CD4-positive, alpha-beta T cell treated with Interferon gamma for 1 hour (primary cell): ENCODE measurements at places on chromosomes 6 and 20.

- no peak for DNase-seq
Observed at GRCh38 chr20:36493801-36494114, 47.6 kb upstream of the MYL9 start.

DNA sequence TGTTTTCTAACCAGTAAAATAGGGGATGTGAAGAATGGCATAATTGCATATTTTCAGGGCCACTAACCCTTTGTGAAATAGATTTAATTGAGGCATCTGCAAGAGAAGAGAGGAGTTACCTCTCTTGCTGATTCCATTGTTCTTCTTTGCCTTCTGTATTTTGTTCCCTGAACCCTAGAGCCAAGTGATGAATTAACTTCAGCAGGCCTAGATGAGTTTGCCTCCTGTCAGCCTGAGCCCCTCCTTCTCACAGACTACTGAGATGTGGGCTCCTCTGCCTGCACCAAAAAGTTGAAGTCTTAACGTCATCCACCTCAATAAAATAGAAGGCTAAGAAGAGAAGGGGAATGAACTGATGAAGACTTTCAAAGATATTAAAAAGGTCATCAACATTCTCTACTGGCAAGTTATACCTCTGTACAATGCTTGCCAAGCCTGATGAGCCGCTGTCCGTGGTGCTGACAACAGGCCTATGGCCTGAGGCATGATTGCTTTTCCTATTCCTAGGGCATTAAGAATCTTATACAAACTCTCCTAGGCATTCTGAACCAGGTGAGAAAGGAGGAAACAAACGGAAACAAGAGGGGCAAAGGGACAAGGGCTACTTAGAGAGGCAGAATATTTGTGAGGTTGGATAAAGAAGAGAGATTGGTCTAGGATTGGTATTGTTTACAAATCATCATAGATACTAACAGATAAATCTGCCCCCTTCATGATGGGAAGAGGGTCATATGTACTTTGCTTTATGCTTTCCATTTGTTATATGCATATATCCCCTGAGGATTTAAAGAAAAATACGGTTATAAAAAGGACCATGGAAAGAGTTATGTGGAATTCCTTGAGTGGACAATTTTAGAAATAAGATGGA lies 46.8 kb downstream of the CD24 start:
- DNase-seq = no peak

DNA sequence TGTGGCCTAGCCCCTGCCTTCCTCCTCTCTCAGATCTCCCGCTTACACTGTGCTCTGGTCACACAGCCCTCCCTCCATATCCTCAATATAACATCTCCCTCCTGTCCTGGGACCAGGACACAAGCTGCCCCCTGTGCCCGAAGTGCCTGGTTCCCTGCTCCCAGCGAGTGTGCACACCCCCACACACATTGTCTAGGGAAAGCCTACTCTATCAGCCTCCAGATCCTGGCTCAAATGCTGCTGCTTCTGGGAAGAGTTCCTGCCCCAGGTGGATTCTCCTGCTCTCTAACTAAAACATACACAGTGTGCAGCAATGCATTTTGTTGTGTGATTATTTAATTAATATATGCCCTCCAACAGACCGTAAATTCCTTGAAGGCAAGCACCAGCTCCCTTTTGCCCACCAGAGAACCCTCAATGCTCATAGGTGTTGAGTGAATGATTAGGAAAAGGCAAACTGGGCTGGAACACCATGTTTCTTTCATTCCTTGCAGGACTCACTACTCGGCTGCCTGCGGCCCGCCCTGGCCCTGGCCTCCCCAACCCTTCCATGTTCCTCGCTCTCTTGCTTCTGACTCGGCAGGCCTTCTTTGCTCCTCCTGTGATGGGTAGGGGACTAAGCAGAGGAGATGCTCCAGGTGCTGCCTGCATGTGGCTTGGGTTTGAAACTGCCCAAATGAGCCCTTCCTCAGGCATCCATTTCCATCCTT lies 194.6 kb downstream of the ZDHHC14 start:
- no peak for DNase-seq

DNA sequence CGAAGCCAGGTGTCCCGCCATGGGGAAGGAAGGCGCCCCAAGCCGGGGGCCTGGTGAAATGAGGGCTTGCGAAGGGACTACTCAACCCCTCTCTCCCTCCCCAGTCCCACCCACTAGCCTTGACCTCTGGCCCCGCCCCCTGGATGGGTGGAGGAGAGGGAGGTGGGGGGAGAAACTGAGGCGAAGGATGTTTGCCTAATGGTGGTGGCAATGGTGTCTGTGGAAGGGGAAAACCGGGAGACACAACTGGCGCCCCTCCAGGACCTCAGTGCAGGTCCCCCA lies at the start of gene POU5F1:
Gene POU5F1 (minus strand): TSS at position 83 of the 282 bp plus-strand sequence. CDS start 62 bp downstream, at position 21.
- no peak for DNase-seq

DNA sequence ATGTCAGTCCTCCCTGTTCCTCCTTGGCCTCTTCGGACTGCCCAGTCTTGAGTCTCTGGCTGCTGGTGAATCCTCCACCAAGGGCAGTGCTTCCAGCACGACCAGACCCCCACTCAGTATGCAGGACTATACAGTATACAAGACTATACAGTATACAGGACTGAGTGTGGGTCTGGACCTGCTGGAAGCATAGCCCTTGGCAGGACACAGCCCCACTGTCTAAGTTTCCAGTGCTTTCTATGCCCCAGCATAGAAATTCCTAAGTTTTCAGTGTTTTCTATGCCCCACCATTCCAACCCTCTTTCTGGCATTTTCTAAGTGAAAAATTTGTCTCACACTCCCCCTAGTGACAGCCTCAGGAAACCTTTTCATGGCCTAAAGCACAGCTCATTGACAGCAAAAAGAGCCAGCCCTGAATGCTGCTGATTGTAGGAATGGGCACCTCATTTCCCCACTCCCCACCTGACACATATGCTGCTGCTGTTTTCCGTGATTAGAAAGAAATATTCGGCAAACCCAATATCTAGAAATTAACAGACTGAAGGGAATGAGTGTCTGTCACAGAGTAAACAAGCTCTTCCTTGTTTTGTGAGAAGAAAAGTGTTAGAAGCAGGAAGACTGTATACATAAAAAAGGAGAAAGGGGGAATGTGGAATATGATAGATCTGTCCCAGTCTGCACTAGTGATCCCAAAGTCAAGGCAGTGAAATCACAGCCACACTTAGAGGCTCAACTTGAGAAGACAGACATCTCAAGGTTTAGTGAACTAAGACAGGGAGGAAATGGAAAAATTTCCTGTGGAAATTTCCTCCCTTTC lies 206.9 kb downstream of the IBTK start:
- no peak for DNase-seq

GRCh38 chr6:41302638-41303037 lies 16.2 kb upstream of the TREM1 start:
- no peak for DNase-seq

GRCh38 chr6:14664621-14665315 lies 547.2 kb downstream of the CD83 start:
- no peak for DNase-seq

DNA sequence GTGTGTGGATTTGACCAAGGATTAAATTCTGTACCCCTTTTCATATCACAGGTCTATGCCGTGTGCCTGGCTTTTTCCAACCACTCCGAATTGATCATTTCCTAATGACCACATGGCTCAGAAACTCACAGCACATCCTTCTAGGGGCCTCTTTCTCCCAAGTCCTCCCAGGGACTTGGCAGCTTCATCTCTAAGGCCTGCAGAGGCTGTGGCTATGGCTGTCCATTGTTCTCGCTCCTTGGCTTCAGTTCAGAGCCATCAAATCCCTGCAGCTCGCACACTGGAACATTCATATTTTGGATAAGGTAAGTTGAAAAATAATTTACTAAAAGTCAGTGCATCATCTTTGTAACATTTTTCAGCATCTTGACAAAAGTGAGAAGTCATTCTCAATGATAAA lies 497.2 kb upstream of the CDH4 start:
- DNase-seq = no peak
